ENCODE measurements at places on chromosomes 16 and 17. TPM values are rescaled to one million over a fixed set of nuclear protein-coding genes. Genes with fewer than 3 reads are reported as not detected.

C16orf89 gene
- total RNA-seq: not detected

DHRS7C gene
- total RNA-seq: not detected

WSCD1 gene
- 5.1 TPM for total RNA-seq

IL17C gene
- total RNA-seq: not detected

KIF18B gene
- total RNA-seq: 1.4 TPM

KRTAP16-1 gene
- not detected for total RNA-seq

RPRML gene
- not detected for total RNA-seq

RPAIN gene
- 27.9 TPM for total RNA-seq

KRTAP2-1 gene
- not detected for total RNA-seq

WBP2 gene
- 13.7 TPM for total RNA-seq
